ENCODE measurements at places on chromosomes 1 and 21.
A peak's percentile ranks its signal among the peaks of the same experiment; 100 is the strongest.

- no peak for DNase-seq
Observed at GRCh38 chr1:64650411-64650810, 94.5 kb upstream of the RAVER2 start.

GRCh38 chr1:28680151-28680550 lies 11.6 kb downstream of the GMEB1 start:
- no peak for DNase-seq

GRCh38 chr1:27101696-27102095 lies 53.2 kb downstream of the SLC9A1 start:
- DNase-seq, result no peak

DNA sequence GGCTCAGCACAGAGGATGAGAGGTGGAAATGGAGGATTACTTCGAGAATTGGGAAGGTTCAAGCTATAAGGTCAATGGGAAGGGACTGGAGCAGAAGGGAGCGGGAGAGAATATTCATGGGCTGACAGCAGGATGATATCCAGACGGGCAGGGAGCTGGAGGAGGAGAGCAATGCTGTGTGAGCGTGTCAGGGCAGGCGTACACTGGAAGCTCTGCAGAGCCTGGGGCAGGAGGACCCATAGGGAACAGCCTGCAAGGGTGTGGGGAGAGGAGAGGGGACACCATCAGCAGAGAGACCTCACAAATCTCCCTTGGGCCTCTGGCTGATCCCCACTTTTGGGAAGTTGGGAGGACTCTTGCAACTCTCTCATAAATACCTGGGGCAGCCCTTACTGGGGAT lies 13.7 kb downstream of the CSF1 start:
- DNase-seq, result no peak

- no peak for DNase-seq
Observed at GRCh38 chr1:15384301-15384901, 25.3 kb upstream of the EFHD2 start.

GRCh38 chr1:67609577-67610341 lies 75.2 kb upstream of the GADD45A start:
- DNase-seq, result no peak

- DNase-seq, result no peak
Observed at GRCh38 chr21:40381111-40381510, 465.8 kb downstream of the DSCAM start.

GRCh38 chr1:87151500-87152421 lies 176.9 kb upstream of the LMO4 start:
- DNase-seq, result peak; percentile 88

GRCh38 chr1:62185677-62186076 lies 9.0 kb upstream of the L1TD1 start:
- no peak for DNase-seq

DNA sequence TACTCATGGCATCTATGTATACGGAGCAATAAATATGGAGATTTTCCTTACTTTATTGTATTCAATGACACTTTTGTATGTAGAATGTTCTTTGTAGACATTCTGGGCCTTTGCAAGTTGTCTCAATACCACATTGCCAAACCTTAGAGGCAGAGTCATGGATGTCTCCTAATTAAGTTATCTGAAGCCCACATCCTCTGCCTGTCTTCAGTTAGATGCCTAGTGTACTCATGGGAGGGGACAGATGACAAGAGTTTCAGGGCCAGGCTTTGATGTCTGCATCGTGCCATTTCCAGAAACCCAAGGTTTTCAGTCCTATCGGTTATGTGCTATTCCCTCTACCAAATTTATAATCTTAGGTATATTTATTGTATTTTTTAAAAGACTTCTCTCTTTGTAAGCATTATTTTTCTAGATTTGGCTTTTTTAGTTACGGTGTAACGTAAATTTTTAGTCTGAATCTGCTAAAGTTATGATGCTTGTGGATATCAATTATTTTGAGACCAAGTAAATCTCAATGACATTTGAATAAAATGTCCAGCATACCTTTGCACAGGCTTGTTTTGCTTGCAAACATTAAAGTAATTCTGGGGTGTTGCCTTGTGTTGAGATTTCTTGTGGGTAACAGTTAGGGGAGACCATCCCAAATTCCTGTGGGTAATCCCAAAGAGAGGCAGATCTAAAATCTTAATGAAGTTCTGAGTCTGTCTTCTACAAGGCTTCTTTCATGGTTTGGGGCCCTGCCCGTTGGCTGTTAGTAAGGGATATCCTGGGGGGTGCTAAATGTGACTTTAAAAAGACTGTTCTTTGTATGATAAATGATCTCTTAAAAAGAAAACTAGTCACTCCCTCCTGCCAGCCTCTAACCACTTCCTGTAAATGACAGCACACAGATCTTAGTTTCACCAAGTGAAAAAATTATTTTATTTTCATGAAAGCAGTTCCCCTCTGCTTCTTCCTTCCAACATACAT lies 8.0 kb upstream of the MACF1 start:
- no peak for DNase-seq

DNA sequence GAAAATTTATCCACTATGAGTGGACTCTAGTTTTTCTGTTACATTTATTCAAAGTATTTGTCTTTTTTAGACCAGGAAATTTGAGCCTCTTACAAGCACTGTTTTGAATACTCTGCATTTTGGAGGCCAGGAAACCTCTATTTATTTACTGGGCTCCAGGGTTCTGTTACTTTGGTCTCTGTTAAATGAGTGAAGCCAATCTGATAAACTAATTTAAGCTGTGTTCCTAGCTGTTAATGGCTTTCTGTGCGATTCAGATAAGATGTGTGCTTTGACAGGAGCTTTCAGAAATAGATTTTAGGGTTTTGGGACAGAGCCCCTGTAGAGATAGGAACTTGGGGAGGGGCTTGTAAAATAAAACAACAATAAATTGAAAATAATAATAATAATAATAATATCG lies 23.9 kb downstream of the ACKR1 start:
- no peak for DNase-seq

DNA sequence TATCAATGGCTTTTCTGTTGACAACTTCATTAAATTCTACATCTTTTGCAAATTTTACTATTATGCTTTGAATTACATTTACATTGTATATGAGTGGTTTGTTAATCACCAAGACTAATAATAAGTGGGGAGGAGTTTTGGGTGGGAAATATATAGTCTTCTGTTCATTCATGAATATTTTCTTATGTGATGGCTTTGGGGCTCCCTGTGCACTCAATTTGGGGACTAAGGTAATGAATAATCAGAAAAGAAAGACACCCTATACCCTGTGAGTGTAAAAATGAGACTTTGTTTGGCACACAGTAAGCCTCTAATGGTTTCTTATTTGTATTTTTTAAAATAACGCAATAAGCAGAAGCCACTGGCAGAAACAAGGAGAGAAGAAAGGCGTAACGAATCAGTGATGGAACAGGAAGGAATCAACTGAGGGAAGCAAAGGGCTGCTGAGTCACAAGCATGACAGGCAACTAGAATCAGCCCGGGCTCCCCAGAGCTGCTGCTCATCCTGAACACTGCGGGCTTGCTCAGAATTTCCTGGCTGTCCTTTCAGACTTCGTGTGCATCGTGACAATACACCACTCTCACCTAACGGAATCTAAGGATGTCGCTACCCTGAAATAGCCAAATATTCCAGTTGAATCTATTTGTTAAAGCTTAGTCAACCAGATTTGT lies 20.8 kb upstream of the RGS2 start:
- peak; percentile 59 for DNase-seq

DNA sequence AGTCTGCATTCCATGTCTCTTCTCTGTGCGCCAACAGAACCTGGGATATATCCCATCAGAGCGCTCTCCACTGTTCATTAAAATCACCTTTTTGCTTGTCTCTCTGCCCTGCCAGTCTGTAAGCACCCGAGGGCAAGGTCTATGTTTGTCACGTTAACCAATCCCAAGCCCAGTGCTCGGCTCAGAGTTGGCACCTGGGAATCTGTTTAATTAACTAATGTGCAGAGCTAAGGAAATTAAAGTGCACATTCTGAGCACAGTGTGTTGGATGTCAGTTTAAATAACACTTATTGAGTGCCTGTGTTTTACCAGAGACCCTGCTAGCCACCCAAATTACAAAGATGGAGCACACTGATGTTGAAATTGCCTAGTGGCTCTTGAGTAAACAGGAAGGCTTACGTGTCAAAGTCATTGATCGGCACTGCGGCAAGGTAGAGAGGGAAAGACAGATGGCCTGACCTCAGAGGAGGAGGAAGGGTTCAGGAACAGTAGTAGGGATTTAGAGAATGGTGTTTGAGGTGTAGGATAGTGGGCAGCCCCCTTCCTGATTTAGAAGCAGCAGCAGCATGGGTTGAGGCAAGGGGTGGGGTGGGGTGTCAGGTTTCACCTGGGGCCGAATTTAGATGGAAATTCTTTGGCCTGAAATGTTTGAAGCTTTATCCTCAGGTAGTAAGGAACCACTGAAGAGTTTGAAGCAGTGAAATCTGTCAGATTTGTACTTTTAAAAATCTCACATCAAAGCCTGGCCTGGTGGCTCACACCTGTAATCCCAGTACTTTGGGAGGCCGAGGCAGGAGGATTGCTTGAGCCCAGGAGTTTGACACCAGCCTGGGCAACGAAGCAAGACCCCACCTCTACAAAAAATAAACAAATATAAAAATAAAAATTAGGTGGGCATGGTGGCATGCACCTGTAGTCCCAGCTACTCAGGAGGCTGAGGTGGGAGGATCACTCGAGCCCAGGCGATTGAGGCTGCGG lies 7.7 kb downstream of the ARMH1 start:
- DNase-seq, result no peak

- DNase-seq, result no peak
Observed at GRCh38 chr1:207286786-207287468, 34.6 kb upstream of the CD55 start.

GRCh38 chr1:23720256-23720995 lies 22.8 kb upstream of the ELOA start:
- DNase-seq, result no peak

- no peak for DNase-seq
Observed at GRCh38 chr1:236524895-236525184, 1.1 kb downstream of the LGALS8 start.

- DNase-seq, result peak; percentile 78
Observed at GRCh38 chr1:218304281-218305039, 19.4 kb downstream of the RRP15 start.

DNA sequence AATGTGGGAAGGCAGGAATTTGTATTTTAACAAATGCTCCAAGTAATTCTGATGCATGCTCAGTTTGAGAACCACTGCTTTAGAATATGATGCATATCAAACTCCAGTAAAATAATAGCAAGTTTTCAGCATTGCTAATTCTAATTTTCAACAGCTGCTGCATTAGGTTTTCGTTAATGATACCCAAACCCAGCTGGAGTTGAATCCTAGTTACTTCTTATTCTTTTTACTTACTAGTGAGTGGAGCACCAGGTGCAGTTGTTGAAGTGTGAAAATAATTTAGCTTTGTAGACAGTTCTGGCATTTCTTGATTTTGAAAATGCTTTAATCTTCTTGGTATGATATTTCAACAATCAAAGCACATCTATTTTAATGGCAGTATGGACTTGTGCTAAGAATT lies 138.5 kb downstream of the HS2ST1 start:
- no peak for DNase-seq

- no peak for DNase-seq
Observed at GRCh38 chr1:50611675-50612074, 188.4 kb upstream of the DMRTA2 start.

GRCh38 chr1:233240371-233240770 lies 55.2 kb downstream of the PCNX2 start:
- no peak for DNase-seq

GRCh38 chr1:234478481-234479309 lies at the start of gene TARBP1:
Gene TARBP1 (minus strand): TSS chr1:234479179. CDS start chr1:234479103, 76 bp downstream.
- peak; percentile 88 for DNase-seq

GRCh38 chr1:239603530-239603929 lies 217.2 kb downstream of the CHRM3 start:
- no peak for DNase-seq

DNA sequence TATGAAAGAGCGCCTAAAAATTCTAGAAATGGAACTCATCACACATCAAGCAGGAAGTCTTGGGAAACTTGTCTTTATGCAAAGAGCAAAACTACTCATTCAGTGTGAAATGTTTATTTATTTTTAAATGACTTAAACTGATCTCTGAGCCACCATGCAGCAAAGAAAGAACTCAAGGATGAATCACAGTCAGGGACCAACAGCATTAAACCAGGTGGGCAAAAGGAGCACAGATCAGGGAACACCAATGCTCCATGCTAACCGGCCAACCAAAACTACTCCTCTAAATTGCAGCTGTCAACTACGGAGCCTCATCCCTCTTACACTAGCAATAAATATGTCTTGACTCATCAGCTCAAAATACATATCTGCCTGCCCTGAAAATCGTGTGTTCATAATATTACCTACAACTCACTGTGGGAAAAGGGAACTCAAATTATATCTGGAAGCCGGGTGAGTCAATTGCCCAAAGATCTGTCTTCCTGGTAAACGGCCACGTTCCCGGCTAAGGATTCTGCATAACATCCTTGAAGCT lies 129.2 kb downstream of the PTPN14 start:
- DNase-seq, result no peak

GRCh38 chr1:54378157-54378873 lies 27.9 kb downstream of the SSBP3 start:
- DNase-seq, result no peak

DNA sequence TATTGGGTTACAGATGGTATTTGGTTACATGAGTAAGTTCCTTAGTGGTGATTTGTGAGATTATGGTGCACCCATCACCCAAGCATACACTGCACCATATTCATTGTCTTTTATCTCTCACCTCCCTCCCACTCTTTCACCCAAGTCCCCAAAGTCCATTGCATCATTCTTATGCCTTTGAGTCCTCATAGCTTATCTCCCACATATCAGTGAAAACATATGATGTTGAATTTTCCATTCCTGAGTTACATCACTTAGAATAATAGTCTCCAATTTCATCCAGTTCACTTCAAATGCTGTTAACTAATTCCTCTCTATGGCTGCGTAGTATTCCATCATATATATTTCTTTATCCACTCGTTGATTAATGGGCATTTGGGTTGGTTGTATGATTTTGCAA lies 36.8 kb upstream of the ZNF678 start:
- DNase-seq, result no peak

GRCh38 chr21:28959367-28960099 lies 33.1 kb downstream of the LTN1 start:
- no peak for DNase-seq

DNA sequence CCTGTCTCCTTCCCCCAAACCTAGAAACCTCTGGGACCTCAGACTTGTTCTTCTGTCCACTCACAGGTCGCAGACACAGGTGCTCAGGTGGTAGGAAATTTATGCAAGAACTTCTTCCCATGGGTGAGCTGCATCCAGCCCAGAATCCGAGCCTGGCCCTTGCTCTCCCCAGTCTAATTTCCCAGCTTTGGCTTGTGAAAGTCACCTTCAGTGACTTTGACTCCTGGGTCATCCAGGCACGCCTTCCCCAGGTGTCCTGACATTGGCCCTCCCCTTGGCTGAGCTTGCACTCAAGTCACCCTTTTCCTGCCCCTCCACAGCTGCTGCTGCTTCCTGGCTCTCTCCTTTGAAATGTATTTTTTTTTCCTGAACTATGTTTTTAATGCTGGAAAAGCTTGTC lies 6.6 kb downstream of the IPO13 start:
- DNase-seq, result no peak

DNA sequence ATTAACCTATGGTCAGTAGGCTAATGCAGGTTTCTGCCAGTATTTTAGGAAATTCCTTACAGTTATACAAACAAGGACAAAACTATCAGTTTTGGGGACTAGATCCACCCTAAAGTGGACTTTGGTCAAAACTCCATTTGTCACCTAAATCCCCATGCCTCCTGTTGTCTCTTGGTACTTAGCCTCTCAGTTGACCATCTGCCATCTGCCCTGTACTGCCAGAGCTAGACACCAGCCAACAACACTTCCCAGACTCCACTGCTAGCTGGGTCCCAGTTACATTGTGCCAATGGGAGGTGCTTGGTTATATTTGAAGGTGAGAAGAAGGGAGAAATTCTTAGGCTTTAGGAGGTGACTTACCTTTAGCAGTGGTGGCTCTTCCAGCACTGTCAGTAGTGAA lies 17.0 kb upstream of the BSDC1 start:
- DNase-seq, result no peak
